Inflammatory macrophage treated with lipopolysaccharide for 1 hour (primary cell): ENCODE measurements at places on chromosomes 6 and 20.

DNA sequence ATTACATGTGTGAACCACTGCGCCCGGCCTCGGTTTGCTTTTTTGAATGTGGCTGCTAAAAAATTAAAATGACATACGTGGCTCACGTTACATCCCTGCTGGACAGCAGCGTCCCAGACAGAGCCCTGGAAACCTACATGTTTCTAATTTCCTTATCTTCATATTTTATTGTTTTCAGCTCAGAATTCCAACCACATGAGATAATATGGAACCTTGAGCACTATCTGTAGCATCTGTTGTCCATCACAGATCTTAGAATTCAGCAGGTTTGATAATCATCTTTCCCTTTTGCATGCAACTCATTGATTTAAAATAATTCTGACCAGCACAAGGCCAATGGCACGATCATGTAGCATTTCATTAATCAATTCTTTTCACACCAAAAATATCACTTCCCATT lies 25.9 kb upstream of the CCR6 start:
- no peak for DNase-seq

GRCh38 chr20:46099491-46100287 lies 9.9 kb upstream of the NCOA5 start:
- DNase-seq, result peak; percentile 57

- no peak for DNase-seq
Measured at GRCh38 chr20:61847420-61847748, 218.3 kb downstream of the TAF4 start.

DNA sequence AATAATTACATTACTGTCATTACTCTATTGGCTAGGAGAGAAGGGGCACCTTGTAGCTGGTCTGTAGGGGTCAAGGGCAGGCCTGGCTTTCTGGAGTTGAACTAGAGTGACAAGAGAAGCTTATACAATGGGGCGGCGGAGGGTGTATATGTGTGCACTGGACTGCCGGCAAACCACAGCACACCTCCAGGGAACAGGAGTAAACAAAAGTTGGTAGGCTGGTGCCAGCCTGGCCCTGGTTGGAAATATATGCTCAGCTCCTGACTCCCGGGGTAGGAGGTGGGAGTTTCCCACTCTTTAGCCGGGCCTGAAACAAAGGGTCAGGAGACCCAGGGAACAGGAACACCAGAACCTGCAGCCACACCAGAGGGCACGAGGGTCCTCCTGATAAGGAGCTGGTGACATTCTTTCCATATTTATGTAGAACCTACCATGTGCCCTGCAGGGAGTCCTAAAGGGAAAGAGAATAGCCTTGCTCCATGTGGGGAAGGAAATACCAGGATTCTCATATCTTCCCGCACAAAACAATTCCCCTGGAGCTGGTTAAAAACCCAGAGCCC lies 5.1 kb downstream of the C6orf132 start:
- DNase-seq, result no peak

GRCh38 chr20:17671011-17671410 lies 11.0 kb downstream of the RRBP1 start:
- DNase-seq, result peak; percentile 36

- peak; percentile 59 for DNase-seq
Measured at GRCh38 chr6:1868561-1869261, 259.0 kb downstream of the FOXC1 start.

DNA sequence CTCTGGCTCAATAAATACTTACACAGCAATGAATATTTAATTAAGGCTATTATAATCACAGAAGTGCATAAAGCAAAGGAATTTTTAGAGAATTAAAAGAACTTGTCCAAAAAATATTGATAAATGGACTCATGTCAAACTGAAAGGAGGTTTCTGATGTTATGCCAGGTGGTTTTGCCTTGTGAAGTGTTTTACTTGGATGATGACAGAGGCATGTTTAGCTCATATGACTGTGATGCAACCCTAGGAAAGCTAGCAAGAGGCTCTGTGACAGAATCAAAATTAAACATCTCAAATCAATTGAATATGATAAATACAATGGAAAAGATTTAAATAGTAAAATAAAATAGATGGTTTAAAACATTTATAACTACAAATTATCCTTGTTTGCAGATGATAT lies 137.3 kb downstream of the TMEM200A start:
- DNase-seq, result no peak
